M059J (cell line): ENCODE measurements at places on chromosomes 6 and 20. TPM values are rescaled to one million over a fixed set of nuclear protein-coding genes. Genes with fewer than 3 reads are reported as not detected.
A peak's percentile ranks its signal among the peaks of the same experiment; 100 is the strongest.

The HTR1E gene
- not detected in 2 replicates for total RNA-seq

The SIRPG gene
- total RNA-seq: 0.89 TPM in 1 of 2 replicates, not detected in the other

The CGA gene
- 22.8 and 26.6 TPM in 2 replicates for total RNA-seq

The TNFRSF6B gene
- 1.9 TPM in 1 of 2 replicates, not detected in the other for total RNA-seq

The PACRG gene
- total RNA-seq: 0.12 TPM in 1 of 2 replicates, not detected in the other

DNA sequence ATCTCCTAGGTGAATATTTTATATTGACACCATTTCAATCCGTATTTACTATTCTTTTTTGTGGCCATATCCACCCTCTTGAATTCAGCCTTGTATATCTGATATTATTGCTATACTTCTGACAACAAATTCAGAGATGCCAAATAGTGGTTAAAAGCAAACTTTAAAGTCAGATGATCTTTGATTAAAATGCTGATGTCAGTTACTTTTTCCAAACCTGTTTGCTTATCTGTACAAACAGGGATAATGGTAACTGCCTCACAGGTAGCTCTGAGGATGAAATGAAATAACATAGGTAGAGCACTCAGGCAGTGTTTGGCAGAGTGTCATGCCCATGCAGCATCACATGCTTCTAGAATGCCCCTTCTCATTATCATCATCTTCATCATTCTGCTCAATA, 19.2 kb downstream of the PPIL6 start:
- DNase-seq: no peak

DNA sequence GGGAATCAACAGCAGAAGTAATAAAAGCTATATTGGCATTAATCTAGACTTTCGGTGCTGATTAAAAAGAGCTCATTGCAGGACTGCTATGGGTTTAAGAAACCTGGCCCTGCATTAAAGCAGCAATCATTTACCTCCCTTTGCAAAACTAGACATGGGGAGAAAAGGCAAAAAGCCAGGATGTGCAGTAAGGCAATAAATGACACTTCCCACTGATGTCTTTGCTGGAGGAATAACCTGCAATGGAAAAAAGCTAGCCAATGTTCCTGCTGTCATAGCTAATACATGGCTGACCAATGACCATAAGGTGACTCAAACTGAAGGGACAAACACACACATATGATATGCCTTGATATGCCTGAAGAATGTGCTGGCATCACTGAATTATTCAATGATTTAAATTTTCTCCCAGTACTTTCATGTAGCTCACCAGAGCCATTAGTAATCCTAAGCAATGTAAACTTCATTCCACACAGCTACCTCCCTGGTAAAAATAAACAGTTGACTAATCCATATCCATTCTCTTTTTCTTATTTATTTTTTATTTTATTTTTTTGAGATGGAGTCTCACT, 8.7 kb downstream of the DNAAF9 start:
- DNase-seq: peak; percentile 55

DNA sequence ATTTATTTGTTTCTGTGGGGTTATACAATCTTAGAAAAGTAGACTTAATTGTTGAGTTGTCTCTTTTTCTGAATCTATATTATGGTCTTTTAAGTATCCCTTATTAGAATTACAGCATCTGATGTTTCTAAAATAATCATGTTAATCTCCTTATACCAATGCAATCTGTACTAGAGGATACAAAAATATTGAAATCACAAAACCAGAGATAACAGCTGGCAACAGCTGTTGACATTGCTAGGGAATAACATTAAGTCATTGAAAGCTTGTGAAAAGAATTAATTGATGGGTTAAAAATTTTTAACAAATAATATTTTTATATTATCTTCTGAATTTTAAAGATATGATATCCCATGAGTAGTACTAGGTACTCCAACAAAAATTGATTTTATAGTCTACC, 162.6 kb downstream of the COL19A1 start:
- no peak for DNase-seq

- DNase-seq: no peak
Measured at GRCh38 chr20:58651559-58651945, 469 bp downstream of the STX16 start.

GRCh38 chr20:51221791-51222408, 199.0 kb upstream of the KCNG1 start:
- peak; percentile 33 for DNase-seq

- peak; percentile 56 for DNase-seq
Measured at GRCh38 chr20:53767206-53767930, 173.7 kb upstream of the ZNF217 start.

DNA sequence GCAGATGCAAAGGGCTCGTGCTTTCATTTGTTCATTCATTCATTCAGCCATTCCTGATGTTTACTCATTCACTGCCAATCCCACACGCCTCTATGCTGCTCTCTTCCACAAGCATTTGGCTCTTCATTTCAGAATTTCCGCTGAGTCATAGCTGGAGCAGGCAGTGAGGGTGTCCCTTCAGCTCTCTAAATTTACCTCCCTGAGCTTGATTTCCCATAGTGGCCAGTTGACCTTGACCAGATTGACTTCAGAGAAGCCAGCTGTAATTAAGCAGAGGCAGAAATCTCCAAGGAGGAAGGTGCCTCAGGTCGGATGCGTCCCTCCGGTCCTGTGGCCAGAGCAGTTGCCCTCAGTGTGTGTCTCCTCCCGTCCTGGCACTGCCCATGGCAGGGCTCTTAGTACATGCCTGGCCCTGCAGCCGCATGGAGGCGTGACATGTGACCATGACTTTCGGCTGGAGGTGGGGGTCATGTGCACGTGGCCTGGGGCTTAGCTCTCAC, 267.2 kb upstream of the ECI2 start:
- DNase-seq: peak; percentile 96

- DNase-seq: peak; percentile 91
Measured at GRCh38 chr6:45419571-45420082, 41.9 kb upstream of the SUPT3H start.

- DNase-seq: no peak
Measured at GRCh38 chr6:90397047-90397446, 100.4 kb upstream of the BACH2 start.

- DNase-seq: no peak
Measured at GRCh38 chr20:14604143-14604542, 266.7 kb upstream of the FLRT3 start.

DNA sequence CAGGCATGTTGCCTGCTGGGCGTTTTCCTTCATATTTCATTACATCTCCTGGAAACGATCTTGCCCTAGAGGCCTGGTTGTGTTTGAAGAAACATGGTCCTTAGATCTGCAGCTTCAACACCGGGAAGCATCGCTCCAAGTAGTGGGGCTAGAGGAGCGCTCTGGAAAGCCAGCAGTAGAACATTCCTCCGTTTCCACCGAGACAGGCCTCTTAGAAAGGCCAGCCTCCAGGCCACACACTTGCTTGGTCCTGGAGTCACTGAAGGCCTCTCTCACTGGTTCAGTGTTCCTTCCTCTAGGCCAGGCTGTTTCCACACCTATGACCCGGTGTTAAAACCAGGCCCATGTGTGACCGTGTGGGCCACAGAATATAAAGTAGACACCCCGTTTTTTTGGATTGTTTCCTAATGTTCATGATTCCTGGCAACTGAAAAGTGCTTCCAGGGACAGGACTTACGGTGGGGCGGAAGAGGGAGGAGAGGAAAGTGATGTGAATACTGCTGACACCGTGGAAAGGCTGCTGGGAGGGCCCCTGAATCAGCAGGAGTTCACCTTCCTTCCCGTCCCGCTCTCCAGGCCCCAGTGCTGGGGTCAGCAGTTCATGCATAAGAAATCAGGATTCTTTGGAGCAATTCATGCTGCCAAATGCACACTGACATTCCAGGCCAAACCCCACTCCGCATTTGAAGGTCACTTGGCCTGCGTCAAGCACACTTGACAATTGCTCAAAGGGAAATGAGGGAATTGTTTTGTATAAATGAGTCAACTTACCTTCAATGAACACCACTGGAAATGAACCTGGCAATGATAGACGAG, 83.8 kb downstream of the IYD start:
- DNase-seq: no peak

- DNase-seq: no peak
Measured at GRCh38 chr6:31727034-31727716, 1.9 kb downstream of the DDAH2 start.

DNA sequence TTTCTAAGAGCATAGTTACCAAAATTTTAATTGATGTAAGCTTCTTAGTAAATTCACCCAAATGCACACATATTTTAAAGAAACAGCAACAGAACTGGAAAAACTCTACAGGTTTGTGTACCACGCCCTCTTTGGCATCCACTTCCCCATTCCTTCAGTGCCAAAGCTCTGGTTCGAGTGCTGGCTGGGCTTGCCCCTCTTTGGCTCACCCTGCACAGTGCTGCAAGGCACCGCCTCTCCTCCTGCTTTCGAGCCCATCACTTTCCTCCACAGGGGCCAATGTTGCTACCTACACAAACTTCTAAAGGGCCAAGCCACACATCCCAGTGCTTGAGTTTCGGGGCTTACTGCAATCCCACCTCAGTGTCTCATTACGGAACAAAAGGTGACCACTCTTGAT, 9.6 kb downstream of the LRP11 start:
- peak; percentile 64 for DNase-seq

- DNase-seq: peak; percentile 93
Measured at GRCh38 chr20:9409981-9410380, 104.4 kb upstream of the LAMP5 start.

- DNase-seq: peak; percentile 98
Measured at GRCh38 chr20:31606804-31607639, 1.9 kb downstream of the ID1 start.

GRCh38 chr20:61121661-61122060, 130.4 kb upstream of the CDH4 start:
- no peak for DNase-seq

- no peak for DNase-seq
Measured at GRCh38 chr6:53906842-53907241, 112.0 kb downstream of the LRRC1 start.

DNA sequence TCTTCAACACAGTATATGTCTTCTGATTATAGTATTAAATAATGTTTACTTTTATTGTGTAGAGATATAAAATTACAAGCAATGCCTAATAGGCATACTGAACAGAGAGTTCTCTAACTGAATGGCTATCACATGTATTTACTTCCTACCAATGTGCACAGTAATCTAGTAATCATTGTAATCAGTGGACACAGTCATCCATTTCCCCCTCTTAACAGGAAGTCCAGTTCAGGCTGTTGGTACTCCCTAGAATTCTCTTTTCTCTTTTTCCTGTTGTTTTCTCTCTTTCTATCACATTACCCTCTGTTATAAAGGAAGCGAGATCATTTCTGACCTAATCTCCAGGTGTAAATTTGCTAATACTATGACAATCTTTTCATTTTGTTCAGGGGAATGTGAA, 172.5 kb downstream of the HTR1B start:
- no peak for DNase-seq
